ENCODE measurements at places on chromosomes 5 and 9.

DNA sequence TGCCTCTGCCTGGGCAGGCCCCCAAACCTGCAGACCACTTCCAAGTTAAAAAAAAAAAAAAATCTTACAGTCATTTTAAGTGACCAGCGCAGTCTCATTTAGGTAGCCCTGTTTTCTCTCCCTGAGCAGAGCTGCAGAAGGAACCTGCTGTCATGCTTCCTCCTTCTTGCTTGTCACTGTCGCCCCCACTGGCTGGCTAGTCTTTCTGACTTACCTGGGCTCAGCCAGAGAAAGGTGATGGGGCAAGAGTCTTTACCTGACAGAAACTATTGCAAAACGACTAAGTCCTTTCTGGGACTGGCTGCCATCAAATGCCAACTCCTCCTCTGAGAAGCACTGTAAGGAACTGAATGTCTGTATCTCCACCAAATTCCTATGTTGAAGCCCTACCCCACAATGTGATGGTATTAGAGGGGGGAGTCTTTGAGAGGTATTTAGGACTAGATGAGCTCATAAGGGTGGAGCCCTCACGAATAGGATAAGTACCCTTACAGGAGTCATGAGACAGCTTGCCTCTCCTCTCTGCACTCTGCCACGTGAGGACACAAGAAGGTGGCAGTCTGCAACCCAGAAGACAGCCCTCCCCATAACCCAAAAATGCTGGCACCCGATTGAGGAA lies 58.4 kb upstream of the SHC3 start:
- DNase-seq, result no peak

DNA sequence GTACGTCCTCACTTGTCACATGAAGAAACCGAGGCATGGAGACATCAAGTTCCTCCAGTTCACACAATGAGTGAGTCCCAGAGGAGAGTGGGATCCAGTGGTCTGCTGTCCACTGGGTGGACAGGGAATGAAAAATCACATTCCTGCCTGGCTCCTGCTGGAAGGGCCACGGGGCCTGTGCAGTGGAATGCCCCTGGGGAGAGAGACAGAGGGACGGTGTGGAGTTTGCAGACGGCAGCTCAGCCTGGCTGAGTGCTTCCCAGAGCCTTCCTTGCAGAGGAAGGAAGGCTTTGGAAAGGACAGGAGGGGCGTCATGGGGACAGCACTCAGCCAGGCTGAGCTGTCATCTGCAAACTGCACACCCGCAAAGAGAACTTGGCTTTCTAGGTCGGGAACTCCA lies 74.7 kb downstream of the COL27A1 start:
- no peak for DNase-seq

DNA sequence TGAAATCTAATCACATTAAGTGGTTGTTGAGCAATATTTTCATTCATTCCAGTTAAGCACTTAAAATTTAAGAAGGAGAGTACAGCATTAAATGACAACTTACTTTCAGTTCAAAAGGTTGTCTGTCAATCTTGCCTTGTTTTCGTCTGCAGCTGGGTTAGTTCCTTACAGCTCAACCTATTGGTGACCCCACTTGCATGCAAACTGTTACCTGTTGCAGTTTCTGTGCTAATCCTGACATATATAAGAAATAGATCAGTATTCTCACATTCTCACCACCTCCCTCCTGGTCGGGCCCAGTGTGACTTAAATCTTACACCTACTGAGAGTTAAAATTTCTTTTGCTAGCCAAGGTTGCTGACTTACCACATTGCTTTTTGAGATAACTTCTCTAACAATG lies 191.8 kb upstream of the SMC2 start:
- no peak for DNase-seq

GRCh38 chr9:33908114-33908513 lies 91.2 kb downstream of the UBE2R2 start:
- no peak for DNase-seq

DNA sequence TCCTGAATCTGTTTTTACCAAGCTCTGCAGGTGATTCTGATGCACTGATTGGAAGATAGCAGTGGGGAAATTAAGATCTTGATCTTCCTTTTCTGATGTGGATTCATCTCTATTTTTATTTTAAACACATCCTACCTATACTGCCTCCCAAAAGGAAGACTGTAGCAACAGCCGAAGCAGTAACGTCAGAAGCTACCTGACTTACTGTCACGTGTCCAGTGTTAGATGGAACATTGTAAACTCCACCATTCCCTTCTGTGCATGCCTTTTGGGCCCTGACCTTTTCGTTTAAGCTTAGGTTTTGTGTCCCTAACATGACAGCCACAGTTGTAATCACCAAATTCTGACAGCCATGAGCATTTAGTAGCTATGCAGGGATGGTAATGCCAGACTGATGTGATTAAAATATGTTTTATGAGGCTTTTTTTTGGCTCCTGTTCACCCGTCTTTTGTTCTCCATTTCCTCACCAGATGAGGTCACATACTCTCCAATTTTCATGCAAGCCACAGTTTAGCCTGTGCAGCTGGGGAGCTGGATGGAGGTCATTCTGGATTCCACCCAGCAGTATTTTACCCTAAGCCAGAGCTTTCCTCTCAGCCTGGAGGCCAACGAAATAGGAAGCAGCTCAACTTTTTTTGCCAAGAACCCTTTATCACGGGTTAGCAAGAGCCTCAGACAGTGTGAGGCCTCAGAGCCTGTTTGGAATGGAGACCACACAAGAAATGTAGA lies 15.6 kb upstream of the FOXD1 start:
- DNase-seq, result no peak

Data from hematopoietic multipotent progenitor cell treated with erythropoietin and hydrocortisone succinate and interleukin-3 and kit ligand, for 17 days (in vitro differentiated cells).